ENCODE measurements at places on chromosomes 7 and 10.

- no peak for DNase-seq
Measured at GRCh38 chr7:150324373-150324961, 1.1 kb upstream of the ACTR3C start.

DNA sequence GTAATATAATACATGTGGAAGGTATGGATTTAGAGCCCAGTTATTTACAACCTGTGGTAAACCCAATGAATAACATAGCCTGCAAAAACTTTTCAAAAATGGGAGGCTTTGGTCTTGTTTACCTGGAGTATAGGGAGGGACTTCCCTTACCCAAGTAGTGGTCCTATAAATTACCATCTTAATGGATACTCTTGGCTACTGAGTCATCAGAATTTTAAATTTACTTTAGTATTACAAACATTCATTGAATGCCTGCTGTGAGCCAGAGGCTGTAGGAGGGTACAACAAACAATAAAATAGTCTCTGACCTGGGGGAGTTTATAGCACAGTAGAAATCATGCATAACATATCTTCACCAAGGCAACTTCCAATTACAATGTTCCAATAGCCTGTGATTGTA is 365.1 kb downstream of the BBS9 start:
- DNase-seq, result no peak

GRCh38 chr10:71627956-71628355 is 91.6 kb downstream of the C10orf105 start:
- no peak for DNase-seq

DNA sequence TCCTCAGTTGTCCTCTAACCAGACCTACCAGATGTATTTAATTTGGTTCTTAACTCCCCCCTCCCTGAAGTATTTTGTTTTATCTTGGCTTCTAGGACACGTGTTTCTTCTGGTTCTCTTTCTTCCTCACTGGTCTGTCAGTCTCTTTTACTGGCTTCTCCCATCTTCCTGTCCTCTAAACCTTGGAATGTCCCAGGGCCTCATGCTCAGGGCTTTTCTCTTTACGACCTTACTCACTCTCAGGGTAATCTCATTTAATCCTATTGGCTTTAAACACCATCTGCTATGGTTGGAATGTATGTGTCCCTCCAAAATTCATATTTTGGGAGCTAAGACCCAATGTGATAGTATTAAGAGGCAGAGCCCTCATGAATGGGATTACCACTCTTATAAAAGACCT is 418.2 kb upstream of the PODXL start:
- no peak for DNase-seq

DNA sequence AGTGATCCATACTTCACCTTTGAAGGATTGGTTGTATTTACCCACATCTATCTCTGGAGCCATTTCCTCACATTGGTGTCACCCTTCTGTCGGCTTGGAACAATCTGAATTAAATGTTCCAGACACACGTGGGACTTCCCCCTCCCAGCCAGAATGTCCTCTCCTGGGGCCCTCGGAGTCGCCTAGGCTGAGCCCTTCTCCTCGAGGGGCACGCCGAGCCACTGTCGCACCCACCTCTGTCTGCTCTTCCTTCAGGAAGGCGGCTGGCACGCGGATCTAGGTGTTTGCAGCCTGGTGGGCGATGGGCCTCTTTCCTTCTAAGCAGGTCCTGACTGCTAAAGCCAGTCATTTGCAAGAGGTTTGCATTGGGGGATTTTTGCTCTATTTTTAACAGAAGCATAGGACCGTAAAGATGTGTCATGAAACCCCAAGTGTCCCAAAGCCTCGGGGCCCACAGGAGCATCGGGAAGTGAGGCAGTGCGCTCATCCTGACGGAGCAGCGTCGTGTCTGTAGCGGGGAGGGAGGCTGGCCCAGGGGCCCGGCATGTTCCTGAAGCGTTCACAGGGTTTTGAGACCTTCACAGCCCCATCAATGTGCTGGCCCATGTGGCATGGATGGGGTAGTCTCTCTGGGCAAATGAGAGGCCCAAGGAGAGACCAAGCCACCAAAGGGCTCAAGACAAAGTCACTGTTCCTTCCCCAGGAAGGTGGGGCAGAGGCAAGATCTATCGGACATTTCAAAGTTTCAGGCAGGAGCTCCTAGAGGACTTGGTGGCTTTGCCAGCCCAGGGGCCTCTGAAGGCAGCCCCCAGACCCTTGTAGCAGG is 86.7 kb downstream of the RGS10 start:
- no peak for DNase-seq

GRCh38 chr10:69577268-69578232 is 4.3 kb upstream of the NEUROG3 start:
- DNase-seq, result no peak

- DNase-seq, result no peak
Measured at GRCh38 chr10:35456784-35457183, 120.5 kb downstream of the CCNY start.

- DNase-seq, result no peak
Measured at GRCh38 chr10:60806921-60807320, 28.6 kb downstream of the CDK1 start.

- no peak for DNase-seq
Measured at GRCh38 chr7:19097165-19098055, 20.0 kb downstream of the TWIST1 start.

GRCh38 chr7:74097937-74098614 is 14.5 kb downstream of the LIMK1 start:
- DNase-seq, result no peak

DNA sequence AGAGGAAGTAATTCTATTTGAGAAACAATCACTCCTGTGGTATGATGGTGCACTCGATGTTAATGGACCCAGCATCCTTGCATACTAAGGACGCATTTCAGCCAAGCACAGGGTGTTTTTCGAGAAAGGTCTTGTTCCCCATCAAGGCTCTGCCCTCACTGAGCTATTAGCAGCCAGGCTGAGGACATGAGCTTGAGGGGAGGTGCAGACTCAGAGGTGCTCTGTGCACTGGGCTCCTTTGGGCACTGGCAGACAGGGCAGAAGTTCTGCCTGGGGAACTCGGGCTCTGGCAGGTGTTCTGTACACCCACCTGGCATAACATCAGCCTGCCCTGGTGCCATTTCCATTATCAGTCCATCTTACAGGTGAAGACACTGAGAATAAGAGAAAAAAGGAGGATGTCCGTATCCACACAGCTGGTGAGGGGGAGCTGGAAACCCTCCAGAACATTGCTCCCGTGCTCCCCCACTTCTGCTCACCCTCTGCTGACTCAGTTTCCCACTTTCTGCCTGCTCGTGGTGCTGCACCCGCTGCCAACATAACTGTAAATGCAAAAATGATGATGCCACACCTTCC is 92.7 kb upstream of the RET start:
- DNase-seq, result no peak

- no peak for DNase-seq
Measured at GRCh38 chr7:151411551-151411950, 1.7 kb upstream of the WDR86 start.

DNA sequence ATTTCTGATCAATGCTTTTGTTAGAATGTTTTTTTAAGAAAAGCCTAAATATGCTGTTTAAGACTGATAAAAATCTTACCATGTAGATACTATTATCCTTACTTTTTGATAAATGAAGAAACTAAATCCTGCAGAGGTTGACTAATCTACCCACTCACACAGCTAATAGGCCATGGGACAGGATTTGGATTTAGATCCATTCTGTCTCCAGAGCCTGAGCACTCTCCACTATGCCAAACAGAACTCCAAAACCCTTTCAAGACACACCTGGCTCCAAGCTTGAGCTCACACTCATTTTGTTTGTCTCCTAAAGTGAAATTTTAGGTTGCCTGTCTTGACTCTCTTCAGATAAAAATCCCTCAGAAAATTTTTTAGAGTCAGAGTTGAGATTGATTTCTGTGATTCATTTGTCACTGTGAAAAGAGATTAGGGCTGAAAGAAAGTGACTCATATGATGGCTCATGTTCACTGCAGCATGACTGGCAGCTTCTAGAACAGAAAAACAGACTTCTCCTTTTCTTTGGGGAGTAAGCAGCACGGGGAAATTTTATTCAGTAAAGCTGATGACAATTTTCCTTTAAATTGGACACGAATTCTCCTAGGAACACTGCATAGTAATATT is 132.3 kb upstream of the POT1 start:
- no peak for DNase-seq

All from natural killer cell (primary cell).